ENCODE measurements at places on chromosomes 7 and 10.

GRCh38 chr10:131842351-131843088 lies 58.3 kb upstream of the PPP2R2D start:
- DNase-seq: no peak

DNA sequence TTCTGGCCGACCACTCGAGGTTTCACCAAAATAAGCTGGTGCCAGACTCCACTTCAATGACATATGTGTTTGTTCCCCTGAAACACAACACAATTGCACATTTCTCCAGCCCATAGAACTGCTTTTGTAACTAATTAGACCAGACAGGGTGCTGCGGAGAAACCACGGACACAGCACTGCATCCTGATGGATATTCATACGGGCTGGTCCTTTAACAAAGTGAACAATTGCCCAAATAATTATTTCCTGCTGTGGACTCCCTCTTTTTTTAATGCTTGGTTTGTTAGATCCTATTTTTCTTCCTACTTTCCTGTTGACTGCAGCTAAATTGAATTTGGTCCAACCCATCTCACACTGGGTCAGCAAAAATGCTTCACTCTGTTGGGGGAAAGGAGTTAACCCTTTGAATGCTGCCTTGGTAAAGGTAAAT lies 198.6 kb upstream of the BMPER start:
- DNase-seq: no peak

DNA sequence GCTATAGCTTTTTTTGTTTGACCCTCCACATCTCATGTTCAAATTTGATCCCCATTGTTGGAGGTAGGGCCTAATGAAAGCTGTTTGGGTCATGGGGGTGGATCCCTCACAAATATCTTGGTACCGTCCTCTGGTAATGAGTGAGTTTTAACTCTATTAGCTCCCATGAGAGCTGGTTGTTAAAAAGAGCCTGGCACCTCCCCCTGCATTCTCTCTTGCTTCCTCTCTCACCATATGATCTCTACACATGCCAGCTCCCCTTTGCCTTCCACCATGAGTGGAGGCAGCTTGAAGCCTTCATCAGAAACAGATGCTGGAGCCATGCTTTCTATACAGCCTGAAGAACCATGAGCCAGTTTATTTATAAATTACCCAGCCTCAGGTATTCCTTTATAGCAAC lies 43.0 kb upstream of the IMMP2L start:
- no peak for DNase-seq

- peak; percentile 96 for DNase-seq
These were observed at the start of gene CHST12 for GRCh38 chr7:2403014-2403717. Gene CHST12 (plus strand): TSS chr7:2403611. CDS start chr7:2432640, 29,029 bp downstream.

GRCh38 chr10:20200758-20201157 lies 384.5 kb downstream of the PLXDC2 start:
- DNase-seq: no peak

GRCh38 chr10:117662751-117663540 lies 120.4 kb downstream of the EMX2 start:
- no peak for DNase-seq

- no peak for DNase-seq
These were observed 639.7 kb downstream of the AUTS2 start for GRCh38 chr7:70237831-70238575.

- DNase-seq: no peak
These were observed 244.4 kb upstream of the SLC26A5 start for GRCh38 chr7:103690242-103690974.

DNA sequence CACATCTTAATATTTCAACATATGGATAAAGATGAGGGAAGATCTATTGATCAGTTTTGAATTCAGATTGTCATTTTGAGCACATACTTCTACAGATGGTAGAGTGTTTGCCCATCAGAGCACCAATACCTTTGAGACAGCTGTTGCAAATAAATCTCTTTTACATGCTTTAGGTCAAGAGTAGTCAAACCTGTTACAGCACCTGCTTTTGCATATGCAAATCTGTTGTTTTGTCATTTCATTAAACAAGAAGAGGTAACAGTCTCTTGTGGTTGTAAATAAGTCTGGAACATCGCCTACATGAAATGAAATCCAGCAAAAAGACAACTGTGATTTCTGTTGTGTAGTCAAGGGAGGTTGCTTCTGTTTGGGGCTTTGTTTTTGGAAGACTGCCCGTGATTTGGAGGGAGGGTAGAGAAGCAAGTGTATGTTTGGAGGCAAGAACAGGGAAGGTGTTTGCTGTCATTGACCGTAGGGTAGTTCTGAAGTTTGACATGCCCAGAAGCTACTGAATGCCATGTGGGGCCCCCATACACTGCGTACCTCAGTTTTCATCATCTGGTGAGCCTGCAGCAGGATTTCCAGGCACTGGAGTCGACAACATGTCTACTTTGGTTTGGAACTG lies 233.6 kb upstream of the PPP1R3A start:
- no peak for DNase-seq

GRCh38 chr10:118763202-118763988 lies 8.6 kb upstream of the CACUL1 start:
- DNase-seq: no peak
